Mucosa of gallbladder (tissue), 1 donor: ENCODE measurements at places on chromosomes 3 and 15. TPM values are rescaled to one million over a fixed set of nuclear protein-coding genes. Genes with fewer than 3 reads are reported as not detected.

CHRFAM7A gene
- 1.4 TPM for total RNA-seq

ACP3 gene
- total RNA-seq = 2.1 TPM

CCR9 gene
- 0.23 TPM for total RNA-seq

RBPMS2 gene
- total RNA-seq = 41.3 TPM

SUSD5 gene
- 7.8 TPM for total RNA-seq

DZIP1L gene
- total RNA-seq = 13.7 TPM

GPR156 gene
- total RNA-seq = 0.20 TPM

GRCh38 chr3:196969134-196969659 lies 564 bp upstream of the PIGZ start:
- DNase-seq = no peak

DNA sequence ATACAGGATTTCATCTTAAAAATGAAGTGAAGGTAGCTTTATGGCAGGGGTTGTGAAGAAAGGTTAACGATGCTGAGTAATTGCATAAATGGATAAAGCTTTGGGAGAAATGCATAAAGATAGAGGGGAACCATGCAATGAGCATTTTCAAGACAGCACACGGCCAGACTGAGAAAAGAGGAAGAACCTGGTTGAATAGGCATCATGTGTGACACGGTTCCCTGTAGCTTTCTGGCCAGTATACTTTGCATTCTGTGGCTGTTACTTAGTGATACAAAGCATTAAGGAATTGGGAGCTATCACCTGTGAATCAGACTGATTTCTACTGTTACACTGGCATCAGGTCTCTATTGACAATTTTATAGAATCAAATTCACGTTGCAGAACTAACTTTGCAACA lies 33.3 kb downstream of the NR2C2 start:
- no peak for DNase-seq

- DNase-seq = no peak
These were observed 620.3 kb downstream of the FHIT start for GRCh38 chr3:60630953-60631352.

DNA sequence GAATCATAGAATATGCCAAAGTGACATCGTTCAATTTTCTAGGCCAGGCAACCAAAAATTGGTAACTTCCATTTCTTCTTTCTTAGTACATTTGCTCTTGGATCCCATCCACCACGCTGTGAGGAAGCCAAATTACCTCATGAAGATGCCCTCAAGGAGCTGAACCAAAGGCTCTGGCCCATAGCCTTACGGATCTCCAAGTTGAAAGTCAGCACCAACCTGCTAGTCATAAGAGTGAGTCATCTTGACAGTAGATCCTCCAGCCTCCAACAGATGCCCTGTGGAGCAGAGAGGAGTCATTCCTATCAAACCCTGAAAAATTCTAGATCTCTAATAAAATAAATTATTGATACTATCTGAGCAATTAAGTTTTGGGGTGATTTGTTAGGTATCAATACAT lies 322.5 kb upstream of the COL8A1 start:
- DNase-seq = no peak

GRCh38 chr3:128430301-128430700 lies 36.4 kb downstream of the DNAJB8 start:
- no peak for DNase-seq

DNA sequence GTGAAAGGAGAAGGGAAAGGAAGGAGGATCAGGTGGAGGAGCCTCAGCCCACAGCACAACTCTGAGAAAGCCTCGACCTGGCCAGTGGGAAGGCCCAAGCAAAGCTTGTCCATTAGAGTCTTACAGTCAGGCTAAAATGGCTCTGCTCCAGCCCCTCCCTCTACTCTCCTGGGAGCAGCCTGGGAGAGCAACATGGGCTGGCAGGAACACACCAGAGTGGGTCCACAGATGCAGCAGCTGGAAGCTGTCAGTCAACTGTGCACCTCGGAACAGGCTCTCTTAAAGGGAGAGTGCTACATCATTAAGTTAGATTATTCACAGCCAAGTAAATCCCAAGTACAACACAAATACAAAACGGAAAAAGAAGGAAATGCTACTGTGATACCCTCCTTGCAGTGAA lies 98.0 kb upstream of the LIMD1 start:
- no peak for DNase-seq
